ENCODE measurements at places on chromosomes 16 and 17.

DNA sequence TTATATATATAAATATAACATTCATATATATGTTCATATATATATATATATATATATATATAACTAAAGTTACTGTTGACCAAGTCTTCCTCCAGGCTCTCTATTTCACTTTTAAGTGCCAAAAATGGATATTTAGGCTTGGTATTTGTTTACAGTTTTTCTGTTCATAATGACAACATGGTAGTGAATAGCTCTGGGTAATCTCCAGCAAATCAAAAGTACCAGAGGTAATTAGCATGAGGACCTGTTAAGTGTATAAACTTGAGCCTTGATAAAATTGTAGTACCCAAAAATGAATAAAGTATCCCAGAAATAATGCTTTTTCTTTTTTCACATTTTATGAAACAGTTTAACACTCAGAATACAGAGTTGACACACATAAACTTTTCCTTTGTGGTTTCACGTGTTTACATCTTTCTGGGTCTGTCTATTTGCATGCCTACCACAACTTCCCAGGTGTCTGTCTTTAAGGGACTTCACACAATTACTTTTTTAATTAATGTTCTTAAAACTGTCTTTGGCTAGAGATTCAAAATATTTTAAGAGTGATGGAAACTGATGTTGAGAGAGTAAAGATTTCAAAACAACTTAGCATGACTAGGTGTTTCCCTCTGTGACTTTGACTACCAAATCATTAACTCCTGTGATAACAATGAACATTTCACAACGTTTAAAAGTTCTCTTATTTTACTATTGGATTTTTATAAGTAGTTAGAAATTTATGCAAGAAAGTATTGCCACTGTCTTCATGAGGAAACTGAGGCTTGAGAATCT, 47.9 kb downstream of the RABEP1 start:
- DNase-seq = peak; percentile 2

- no peak for DNase-seq
Observed at GRCh38 chr17:51845776-51846175, 312.7 kb downstream of the CA10 start.

- no peak for DNase-seq
Observed at GRCh38 chr16:85923153-85924021, 24.4 kb downstream of the IRF8 start.

DNA sequence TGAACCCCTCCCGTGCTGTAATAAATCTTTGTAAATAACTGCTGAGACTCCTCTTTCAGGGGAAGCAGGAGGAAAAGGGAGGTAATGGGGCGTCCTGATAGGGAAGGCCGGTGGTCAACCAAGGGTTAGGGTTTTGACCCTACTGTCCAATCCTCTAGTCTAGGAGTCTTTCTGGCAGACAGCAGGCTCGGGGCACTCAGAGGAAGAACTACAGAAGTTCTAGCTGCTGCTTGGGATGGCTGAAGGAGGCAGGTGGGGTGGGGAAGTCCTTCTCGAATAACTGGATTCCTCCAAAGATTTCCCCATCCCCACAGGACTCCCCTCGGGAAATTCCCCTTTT, 387 bp upstream of the STARD3 start:
- DNase-seq = no peak

DNA sequence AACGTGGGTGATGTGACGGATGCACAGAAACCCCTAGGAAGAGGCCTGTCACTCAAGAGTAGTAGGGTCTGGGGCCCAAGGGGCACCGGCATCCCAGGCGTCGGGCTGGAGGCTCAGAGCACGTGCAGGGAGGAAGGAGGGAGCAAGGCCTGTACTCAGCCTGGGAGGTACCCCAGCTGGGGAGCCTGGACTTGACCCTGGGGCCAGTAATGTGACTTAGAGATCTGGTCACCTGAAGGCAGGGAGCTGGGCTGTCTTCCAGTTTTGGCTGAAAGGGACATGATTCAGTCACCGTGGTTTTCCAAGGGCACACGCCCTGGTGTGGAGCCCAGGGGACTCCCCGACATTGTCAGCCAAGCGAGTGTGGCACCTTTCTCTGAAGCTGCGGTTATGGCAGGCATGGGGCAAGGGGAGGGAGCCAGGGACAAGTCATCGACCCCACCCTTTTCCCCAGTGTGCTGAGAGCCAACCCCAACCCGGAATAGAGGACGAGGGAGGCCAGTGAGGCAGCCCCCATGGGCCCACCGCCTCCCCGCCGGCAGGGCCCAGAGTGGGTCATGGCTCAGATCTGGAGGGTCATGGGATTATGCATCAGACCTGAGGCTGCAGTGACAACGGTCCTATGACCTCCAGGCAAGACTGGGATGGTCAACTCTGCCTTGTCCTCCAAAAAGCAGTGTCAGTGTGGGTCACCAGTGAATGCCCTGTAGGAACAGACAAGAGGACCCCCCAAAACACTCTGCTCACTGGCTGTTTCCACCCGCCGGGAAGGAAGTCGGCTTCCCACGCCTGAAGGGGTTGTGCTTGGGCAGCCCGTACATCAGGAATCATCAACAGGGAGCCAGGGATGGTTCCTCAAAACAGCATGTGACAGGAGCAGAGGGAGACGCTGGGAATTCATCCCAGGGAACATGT, 41.9 kb downstream of the MEAK7 start:
- no peak for DNase-seq

DNA sequence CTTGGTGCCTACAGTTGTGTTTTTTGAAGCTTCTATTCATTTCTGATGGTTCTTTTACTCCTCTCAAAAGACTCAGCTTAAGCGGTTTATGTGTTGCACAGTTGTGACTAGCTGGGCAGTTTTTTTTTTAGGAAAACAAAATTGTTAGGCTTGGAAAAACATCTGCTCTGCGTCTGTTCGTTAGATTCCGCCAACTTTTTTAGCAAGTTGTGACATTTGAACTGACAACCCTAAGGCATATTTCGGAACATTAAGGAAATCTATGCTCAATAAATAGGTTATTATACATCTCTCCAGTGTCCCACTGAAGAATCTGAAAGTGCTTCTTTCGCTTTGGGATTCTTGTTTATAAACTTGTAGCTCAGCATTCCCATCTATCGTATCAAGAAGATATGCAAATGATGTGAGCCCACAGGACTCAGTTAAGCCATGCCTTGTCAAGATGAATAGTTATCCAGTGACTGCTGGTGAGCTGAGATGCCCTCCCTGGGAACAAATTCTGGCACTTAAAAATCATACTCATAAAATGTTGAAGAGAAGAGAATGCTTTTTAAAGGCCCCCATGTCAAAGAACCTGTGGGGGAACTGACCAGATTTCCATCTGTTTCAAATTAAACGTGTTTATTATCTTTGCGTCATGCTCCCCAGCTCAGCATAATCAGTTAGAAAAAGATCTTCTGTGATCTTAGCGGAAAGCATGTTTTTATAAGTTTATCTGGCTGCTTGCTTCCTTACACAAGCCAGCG, 109.0 kb upstream of the FAM20A start:
- DNase-seq = peak; percentile 90

DNA sequence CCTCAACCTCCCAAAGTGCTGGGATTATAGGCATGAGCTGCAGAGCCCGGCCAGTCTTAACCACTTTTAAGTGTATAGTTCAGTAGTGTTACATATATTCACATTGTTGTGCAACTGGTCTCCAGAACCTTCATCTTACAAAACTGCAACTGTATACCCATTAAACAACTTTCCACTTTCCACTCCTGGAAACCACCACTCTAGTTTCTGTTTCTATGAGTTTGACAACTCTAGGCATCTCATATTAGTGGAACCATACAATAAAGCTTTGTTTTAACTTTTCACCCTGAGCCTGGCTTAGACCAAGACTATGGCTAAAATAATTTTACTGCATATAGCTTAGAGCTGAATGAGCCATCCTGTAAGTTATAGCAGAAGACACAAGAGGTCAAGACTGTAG, 108.0 kb upstream of the GOT2 start:
- no peak for DNase-seq

GRCh38 chr17:71329310-71330098, 791.3 kb upstream of the SOX9 start:
- no peak for DNase-seq

- DNase-seq = peak; percentile 21
Observed at GRCh38 chr16:74724820-74725549, 24.3 kb upstream of the MLKL start.

DNA sequence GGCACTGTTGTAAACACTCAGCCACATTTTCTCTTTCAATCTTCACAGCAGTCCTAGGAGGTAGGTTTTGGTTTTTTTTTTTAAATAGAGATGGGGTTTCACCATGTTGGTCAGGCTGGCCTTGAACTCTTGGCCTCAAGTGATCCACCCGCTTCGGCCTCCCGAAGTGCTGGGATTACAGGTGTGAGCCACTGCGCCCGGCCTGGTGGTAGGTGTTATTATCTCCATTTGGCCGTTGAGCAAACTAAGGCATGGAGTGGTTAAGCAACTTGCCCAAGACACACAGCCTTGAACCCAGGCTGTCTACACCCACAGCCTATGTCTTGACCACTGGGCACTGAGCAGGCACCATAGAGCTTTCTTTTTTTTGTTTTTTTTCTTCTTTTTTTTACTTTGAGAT, 8.6 kb downstream of the SGCA start:
- no peak for DNase-seq

DNA sequence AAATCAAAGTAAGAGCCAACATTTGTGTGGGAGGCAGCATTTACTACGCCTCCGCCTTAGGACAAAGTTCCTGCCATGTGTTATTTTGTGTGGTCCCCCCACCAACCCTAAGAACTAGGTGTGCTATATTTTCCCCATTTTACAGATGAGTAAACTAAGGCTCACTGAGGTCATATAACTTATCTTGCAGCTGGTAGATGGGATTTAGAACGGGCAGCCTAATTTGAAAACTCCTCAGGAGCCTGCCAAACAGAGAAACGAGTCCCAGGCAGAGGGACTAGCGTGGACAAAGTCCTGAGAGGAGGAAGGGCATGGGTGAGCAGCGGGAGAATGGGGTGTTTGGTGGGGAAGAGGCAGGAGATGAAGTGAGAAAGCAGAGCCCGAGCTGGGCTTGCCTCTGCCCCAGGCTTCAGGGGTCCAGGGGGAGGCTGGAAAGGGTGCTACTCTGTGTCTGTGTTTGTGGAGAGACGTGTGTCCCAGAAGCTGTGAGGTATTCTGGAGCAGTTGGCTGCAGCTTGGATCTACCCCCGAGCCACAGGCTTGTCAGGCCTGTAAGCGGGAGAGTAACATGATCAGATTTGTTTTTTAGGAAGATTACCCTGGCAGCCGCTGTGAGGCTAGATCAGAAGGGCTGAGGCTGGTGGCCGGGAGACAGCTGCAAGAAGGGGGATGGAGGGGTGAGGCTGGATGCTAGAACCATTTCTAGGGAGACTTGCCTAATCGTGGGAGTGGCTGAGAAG, 5.0 kb downstream of the MLLT6 start:
- DNase-seq = no peak

DNA sequence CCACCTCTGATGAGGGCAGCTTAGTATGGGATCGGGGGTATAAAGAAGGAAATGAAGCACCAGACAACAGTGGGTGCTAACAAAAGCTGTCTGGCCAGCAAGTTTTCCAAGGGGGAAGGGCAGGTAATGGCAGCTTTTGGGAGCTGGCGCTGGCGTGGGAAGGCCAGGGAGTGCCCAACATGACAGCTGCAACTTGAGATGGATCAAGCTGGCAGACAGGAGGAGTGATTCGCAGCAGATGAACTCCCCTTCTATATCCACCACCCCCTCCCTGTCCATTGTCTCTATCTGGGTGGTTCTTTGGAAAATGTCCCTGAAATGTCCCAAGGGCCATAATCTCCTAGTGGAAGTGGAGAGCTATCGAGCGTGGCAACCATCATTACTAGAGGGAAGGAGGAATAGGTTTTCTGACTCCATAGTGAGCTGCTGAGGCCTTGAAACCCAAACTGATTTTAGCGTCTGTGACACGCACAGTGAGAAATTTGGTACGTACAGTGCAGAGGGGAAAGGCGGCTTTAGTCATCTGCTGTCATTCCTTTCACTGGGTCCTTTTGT, 4.8 kb upstream of the INPP5K start:
- DNase-seq = no peak

GRCh38 chr16:84752600-84752999, 52.8 kb downstream of the USP10 start:
- no peak for DNase-seq

- DNase-seq = no peak
Observed at GRCh38 chr17:80664217-80664790, 119.7 kb downstream of the RPTOR start.

DNA sequence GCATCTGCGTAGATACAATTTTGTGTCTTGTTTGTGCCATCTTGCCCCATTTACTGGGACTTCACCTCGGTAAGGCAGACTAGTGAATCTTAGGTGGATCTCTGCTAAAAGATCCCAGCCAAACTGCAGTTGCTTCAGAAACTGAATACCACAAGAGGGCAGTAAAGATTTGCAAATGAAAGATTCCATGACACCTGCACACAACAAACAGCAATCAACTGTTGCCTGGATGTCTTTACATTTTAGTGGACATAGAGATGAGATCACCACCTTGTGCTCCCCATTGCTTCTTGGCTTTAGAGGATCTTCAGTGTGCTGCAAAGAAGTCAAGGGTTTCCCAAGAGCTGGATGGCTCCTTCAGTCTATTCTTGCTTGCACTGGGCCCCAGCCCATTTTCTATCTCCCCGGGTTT, 119.2 kb upstream of the CACNG5 start:
- DNase-seq = peak; percentile 21

GRCh38 chr17:33864758-33865229, 390.3 kb upstream of the CCL2 start:
- no peak for DNase-seq

DNA sequence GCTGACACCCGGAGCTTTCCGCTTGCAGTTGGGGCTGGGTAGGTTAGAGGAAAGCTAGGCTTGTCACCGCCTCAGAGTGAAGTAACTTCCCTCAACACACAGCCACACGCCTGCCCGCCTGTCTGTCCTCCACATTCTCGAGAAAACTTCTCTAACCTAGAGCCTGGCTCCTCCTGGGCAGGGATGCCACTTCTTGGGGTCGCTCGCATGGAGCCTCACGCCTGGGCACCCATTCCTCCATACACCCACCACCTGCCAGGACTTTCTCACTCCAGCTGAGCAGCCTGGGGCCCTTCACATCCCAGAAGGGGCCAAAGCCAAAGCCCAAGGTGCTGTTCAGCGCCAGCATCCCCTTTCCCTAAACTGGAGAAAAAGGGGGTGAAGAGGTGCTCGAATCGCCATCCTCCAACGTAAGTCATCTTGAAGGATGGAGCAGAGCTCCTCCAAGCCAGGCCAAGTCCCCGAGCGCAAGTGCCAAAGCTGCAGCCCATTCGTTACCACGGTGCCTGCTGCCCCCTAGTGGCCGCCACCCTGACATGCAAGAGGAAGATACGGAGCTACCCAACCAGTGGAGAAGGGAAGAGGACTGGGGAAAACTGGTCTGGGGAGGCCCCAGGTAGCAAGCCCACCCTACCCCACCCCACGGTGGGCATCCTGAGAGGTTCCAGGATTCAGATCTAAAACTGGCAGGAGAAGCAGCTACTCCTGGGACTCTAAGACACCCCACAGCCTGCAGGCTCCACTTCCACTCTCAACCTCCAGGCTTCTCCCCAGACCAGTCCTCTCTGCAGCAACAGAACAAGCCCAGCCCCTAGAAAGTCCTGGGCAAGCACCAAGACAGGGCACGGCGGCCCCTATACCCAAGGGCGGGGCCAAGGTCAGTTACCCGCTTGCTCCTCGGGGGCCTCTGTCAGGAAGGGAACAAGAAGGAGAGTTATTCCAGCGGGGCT, 63.1 kb downstream of the MYO18A start:
- no peak for DNase-seq

- DNase-seq = no peak
Observed at GRCh38 chr16:10765772-10766171, 22.1 kb downstream of the NUBP1 start.

Data from AG09309 (cell line).